Suppressor macrophage treated with lipopolysaccharide for 4 hours (primary cell): ENCODE measurements at places on chromosomes 7 and 10.
A peak's percentile ranks its signal among the peaks of the same experiment; 100 is the strongest.

- DNase-seq = no peak
Measured at GRCh38 chr10:12795315-12796110, 206.0 kb downstream of the CCDC3 start.

GRCh38 chr10:54478601-54479000, 322.4 kb downstream of the PCDH15 start:
- DNase-seq = no peak

- DNase-seq = peak; percentile 29
Measured at GRCh38 chr10:33410096-33410859, 75.8 kb upstream of the NRP1 start.

DNA sequence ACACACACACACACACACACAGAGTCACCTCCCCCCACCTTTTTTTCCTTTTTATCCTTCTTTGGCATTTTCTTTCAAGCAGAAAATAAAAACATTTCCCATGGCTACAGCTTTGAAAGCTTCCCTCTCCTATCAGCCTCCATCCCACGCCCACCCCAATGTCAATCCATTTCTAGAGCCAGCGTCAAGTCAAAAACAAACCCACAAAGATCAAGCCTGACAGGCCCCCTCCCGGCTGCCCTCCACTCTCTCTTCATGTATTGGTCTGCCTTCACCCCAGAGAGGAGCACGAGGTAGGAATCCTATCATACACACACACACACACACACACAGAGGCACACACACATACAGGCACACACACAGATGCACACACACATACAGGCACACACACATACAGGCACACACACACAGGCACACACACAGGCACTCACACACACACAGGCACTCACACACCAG, 8.0 kb upstream of the TNRC18 start:
- no peak for DNase-seq

DNA sequence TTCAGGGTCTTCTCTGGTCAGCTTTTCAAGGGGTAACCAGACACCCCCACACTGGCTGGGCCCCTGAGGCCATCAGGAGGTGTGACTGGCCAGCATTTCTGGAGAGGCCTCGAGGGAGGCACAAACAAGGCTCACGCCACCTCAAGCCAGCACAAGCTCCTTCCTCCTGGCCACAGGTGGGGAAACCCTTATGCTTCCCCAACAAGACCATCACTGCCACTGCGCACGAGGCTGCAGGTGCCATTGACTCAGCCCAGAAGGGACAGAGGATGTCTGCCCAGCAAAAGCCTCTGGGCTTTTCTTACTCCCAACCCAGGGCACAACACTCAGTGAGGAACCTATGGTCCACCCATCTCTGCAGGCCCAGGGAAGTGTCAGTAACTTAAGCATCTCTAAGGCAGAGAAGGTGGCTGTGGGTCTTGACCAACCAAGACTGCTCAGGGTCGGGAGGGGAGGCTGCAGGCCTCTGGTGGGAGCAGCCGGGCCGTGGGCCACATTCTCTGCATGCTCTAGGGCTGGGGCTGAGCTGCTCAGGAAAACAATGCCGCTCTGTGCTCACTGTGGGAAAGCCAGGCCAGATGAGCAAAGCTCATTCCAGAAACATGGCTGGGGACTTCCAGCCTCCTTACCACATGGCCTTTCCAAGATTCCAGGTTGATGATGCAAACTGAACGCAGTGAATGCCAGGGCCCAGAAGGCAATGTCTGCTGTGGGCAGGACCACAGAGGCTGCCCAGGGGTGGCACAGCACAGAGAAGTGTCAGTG, 24.2 kb upstream of the RASSF4 start:
- DNase-seq = no peak

- DNase-seq = peak; percentile 50
Measured at GRCh38 chr10:101380353-101381017, 26.5 kb downstream of the BTRC start.

DNA sequence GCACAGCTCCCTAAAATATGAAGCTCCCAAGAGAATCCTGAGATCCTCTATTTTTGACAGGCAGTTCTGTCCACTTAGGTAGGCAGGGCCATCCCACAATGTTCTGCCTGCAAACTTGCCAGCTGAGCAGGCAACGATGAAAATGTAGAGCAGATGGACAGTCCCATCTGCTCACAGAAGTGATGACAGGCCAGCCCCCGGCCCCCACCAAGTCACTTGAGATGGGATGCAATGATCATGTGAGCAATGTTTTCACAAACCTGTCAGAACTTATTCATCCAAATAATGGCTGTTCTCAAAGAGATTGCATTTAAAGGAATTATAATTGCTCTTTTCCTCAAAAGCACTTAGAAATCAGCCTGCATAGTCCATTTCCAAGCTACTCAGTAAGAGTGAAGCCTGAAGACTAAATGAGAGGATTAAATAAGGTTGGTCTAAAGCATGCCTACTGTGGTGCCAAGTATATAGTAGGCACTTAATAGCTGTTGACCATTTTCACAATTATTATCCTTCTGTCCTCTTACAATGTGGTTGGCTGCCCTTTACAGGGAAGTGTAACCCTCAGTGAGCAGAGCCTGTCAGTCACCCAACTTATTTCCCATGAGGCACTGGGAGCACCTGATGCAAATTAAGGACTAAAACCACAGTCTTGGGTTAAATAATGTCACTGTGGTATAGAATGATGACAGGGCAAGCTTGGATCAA, 301.2 kb downstream of the FGFR2 start:
- DNase-seq = no peak

GRCh38 chr10:15642095-15642494, 77.6 kb downstream of the ITGA8 start:
- no peak for DNase-seq

GRCh38 chr7:91114232-91114631, 150.0 kb upstream of the FZD1 start:
- DNase-seq = no peak

DNA sequence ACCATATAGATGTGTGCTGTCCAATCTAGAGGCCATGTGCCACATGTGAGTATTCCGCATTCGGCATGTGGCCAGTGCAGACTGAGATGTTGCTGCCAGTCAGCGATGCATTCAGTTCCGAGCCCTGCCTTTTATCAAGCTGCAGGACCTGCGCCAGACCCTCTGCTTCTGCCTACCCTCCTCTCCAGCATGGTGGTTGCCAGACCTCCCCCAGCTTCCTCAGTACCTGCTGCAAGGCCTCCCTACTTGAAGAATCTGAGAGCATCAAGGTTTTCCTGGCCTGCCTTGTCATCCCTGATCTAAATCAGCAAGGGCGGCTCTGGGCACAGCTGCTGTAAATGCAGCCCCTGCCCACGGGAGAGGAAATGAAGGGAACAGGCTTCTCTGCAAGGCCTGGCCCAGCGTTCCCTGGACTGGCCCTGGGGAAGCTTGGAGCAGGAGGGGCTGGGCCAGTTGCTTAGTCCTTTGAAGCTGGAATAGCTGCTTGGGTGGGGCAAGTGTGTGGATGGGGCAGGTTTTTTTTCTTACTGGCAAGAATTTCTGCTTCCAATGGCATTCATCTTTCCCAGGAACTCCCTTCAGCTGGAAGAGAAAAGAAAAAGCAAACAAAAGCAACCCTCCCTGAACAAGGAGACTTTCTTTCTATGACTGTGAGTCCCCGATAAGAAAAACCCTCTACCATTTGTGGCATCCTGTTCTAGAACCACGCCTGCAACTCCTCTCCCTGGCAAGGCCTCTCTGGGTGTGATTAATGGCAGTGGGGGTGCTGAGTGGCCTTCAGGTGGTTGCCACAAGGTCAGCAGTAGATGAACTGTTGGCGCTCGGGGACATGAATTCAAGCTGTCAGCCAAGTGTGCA, 93.0 kb downstream of the NHLRC2 start:
- no peak for DNase-seq

GRCh38 chr7:112431803-112432202, 18.5 kb upstream of the IFRD1 start:
- DNase-seq = no peak

DNA sequence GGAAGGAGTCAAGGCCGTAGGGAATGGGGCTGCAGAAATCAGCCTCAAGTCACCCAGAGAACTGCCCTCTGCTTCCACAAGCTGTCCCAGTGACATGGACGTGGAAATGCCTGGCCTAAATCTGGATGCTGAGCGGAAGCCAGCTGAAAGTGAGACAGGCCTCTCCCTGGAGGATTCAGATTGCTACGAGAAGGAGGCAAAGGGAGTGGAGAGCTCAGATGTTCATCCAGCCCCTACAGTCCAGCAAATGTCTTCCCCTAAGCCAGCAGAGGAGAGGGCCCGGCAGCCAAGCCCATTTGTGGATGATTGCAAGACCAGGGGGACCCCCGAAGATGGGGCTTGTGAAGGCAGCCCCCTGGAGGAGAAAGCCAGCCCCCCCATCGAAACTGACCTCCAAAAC, 50.2 kb upstream of the PDCD4 start:
- DNase-seq = no peak

- no peak for DNase-seq
Measured at GRCh38 chr10:123408660-123409059, 254.5 kb downstream of the BUB3 start.

DNA sequence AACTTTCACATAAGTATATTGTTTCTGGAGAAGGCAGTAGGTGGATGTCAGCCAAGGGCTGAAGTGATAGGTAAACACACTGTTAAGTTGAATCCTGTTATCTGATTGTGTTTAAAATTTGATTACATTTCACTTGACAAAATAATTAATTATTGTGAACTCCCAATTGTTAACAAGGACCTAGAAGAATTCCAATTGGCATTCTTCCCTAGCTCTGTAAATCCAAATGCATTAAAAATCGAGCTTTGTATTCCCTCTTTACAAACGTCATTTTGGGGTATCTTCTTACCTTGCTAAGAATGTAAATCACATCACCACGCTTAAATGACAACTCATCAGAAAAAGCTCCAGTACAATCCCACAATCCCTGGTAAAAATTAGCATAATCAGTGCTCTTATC, 179.9 kb downstream of the SKAP2 start:
- DNase-seq = no peak

DNA sequence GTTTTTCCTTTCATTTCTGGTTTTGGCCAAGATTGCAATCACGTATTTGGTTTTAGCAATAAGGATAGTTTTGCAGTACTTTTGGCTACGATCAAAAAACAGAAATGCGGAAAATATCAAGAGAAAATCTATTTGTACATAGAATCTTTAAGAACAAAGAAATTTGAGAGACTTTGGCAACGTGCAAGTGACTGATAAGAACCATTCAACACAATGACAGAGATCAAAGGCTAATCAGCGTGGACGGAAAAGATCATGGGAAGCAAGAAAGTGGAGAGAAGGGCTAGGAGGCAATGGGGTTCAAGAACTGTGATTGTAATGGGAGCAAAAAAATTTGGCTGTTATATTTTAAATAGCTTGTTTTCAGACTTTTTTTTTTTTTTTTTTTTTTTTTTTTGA, 16.2 kb upstream of the LRRN3 start:
- DNase-seq = no peak

DNA sequence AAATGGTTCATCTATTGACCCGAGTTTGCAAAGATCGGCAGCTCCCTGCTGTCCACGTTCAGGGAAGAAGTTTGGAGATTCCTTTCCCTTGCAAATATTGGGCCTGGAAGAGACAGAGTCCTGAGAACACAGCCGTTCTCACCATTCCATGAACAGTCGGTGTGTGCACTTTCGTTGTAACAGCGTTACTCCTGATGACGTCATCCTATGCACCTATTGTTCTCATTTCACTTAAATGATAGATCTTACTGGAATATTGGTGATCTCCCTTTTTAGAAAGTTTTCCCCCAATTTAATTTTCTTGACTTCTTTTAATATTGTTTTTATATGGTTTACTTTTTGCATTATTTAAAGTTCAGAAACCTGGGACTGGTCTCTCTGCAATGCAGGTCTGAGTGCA, 320.7 kb upstream of the PFKP start:
- no peak for DNase-seq

DNA sequence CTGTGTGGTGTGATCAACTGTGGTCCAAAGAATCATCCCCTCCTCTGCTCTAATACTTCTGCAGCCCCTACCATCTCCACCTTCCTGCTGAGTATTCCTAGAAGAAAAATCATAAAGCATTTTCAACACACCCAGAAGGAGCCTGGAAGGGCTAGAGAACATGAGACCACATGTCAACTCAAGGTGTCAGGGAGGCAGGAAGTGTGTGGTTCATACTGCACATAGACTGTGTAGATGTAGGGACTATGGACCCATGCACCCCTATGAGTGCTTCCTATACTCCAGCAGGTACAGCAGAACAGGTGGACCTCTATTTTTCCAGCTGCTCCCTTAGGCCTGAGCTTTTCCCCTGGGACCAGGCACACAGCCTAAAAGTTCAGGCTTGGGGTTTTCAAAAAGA, 2.6 kb upstream of the ZNF746 start:
- DNase-seq = no peak

- DNase-seq = no peak
Measured at GRCh38 chr10:68792115-68792514, 35.2 kb upstream of the STOX1 start.

- DNase-seq = peak; percentile 75
Measured at GRCh38 chr10:110349831-110350230, 45.1 kb upstream of the SMNDC1 start.

DNA sequence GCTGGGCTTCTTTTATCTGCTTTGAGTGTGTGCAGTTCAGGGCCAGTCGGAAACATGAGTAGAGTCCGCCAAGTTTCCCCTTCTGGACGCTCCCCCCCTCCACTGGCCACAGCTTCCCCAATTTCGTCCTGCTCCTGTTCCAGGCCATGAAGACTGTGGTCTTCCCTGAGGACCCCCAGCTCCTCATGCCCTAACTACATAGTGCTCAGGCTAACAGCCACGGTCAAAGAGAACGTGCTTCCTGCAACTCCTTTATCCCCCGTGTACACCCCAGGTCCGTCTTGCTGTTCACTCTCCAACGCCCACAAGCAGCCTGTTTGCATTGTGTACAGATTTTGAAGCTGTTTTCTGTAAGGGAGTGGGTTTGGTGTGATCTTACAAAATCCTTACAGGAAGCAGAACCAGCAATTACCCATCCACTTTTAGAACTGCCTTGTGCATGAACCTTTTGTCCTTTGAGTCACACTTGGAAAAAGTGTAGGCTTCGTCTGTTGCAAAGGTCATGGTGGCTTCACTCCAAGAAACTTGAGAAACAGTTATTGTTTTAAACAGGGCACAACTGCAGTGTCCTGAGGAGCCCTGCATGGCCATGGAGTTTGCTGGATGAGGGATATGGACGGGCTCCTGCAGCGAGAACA, 77.0 kb upstream of the FAM20C start:
- peak; percentile 92 for DNase-seq

- no peak for DNase-seq
Measured at GRCh38 chr10:103141950-103142349, 51.1 kb downstream of the NT5C2 start.
